ENCODE measurements at places on chromosomes 1 and 21.

DNA sequence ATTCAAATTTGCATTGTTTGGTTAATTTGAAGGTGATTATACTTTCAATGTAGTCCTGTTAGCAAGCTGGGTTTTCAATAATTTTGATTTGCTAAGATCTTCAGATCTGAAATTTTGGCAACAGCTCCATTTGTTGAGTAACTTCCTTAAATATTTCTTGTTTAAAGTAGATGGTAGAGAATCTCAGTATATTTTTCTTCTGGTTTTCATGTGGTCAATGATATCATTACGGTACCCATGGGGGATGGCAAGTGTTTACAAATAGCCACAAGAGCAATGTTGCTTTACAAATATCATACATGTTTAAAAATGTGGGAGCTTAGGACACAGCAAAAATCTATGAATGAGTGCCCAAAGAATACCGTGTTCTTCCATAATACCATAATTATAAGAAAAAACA, 175.9 kb downstream of the IFI44 start:
- no peak for DNase-seq

DNA sequence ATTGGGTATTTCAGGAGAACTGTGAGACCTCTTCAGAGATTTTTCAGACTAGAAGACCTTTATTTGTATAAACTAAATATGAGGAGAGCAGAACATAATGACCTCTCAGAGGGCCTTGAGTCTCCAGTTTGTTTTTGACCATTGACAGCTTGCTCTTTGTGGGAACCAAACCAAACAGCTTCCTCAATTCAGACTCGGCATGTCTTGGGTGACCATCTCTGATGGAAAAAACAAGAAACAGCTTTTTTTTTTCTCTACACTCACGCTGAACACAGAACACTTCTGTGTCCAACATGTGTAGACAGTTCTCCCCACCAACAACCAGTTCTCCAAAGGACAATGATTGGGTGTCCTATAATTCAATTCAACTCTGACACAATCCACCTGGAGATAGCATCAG, 11.5 kb downstream of the ATP1A4 start:
- DNase-seq, result no peak

GRCh38 chr1:224558904-224559303, 57.2 kb upstream of the CNIH3 start:
- no peak for DNase-seq

DNA sequence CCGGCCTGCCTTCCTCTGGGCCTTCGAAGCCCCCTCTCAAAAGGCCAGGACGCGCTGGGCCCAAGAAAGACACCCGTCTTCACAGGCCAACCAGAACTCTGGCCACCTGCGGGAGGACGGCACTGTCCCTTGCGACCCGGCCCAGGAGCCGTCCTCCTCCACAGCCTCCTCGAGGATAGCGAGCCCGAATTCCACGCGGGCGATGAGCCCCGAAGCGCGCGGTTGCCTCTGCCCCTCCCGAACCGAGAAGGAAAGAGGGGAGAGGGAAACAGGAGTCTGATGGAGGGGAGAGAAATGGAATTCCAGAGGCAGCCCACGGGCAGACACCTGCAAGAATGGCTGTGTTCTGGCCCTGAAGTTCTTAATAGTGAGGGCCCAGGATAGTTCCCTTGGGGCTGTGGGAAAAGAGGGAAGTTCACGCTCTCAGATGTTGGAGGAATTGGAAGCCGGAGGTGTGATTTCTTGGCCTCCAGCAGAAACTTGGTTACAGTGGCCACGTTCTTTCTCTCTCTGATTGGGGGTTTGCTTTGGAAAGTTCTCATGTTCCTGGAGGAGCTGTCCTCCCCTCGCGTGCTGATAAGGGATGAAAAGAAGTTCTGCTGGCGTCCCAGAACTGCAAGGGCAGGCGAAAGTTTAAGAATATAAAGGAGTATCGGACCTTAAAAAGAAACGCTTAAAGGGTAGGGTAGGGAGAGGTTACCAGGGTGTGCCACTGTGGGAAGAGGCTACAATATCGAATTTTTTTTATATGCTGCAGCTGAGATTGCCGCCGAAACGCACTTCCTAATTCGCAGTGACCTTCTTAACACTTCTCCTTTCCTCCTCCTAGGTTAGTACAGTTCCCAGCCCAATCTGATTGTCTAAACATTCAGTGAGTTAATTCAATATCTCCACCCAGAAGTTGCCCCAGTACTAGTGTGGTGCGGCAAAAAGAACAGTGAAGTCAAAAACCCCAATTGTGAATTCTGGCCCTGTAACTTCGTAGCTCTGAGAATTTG, 5.8 kb upstream of the SLC44A5 start:
- no peak for DNase-seq

- DNase-seq, result no peak
Observed at GRCh38 chr1:113605146-113605545, 154.1 kb downstream of the PHTF1 start.

- DNase-seq, result no peak
Observed at GRCh38 chr21:26137379-26138060, 33.0 kb downstream of the APP start.

GRCh38 chr21:45670731-45671130, 27.2 kb downstream of the PCBP3 start:
- DNase-seq, result no peak

DNA sequence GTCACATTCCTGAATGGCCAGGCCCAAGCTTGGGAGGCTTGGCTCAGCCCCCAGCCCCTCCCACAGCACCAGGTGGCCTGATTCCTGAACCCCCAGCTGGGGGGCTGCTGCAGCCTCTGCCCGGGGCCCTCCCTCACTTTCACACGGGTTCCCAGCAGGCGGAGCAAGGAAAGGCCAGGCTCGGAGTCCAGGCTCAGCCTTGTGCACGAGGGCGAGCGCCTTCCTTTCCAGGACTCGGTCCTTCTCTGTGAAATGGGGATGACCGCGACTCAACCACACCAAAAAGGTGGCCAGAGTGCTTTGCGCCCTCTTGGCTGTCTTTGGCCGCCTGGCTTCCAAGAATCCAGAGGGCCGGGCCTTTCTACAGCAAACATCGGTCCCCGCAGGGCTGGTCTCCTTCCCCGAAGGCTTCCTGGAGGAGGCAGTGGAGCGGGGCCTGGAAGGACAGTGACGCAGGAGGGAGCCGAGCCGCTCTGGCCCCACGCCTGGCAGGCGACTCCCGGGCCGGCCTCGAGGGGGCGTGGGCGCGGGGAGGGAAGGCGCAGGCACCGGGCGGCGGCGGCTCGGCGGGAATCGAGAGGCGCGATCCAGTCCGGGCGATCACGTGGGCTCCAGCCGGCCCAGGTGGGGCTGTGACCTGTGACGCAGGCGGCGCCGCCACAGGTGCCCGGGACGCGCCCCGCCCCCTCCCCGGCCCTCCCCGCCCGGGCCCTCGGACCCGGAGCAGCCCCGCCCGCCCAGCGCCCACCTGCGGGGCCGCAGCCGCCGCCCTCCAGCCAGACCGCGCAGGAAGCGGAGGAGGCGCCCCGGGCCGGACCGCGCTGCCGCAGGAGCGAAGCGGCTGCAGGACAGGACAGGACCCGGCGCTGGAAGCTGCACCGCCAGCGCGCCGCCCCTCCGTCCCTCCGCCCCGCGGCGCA, at the start of gene ARHGEF16:
TSS of gene ARHGEF16 (plus strand) at position 775 of the 920 bp plus-strand sequence. CDS start 8,420 bp downstream, outside the sequence.
- no peak for DNase-seq

DNA sequence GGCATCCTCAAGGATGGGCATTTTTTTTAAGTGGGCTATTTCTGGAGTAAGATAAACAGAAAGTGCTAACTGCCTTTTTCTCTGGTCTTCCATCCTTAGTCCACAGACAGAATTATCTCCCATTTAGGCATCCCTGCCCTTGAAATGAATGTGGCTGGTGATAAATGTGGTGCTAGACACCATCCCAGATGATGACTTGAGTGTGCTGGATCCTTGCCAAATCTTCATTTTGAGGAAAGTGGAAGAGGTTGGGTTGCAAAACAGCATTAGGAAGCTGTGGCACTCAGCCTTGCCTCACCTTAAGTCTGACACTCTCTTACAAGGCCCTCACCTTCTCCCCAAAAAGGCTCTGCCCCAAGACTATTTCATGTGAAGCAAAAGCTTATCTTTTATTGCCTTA, 19.2 kb downstream of the MAB21L3 start:
- DNase-seq, result no peak

- no peak for DNase-seq
Observed at GRCh38 chr1:162328512-162328911, 48.1 kb downstream of the SPATA46 start.

GRCh38 chr1:246208105-246208504, 299.0 kb downstream of the SMYD3 start:
- no peak for DNase-seq

GRCh38 chr1:151774256-151774922, 11.1 kb upstream of the MRPL9 start:
- no peak for DNase-seq

DNA sequence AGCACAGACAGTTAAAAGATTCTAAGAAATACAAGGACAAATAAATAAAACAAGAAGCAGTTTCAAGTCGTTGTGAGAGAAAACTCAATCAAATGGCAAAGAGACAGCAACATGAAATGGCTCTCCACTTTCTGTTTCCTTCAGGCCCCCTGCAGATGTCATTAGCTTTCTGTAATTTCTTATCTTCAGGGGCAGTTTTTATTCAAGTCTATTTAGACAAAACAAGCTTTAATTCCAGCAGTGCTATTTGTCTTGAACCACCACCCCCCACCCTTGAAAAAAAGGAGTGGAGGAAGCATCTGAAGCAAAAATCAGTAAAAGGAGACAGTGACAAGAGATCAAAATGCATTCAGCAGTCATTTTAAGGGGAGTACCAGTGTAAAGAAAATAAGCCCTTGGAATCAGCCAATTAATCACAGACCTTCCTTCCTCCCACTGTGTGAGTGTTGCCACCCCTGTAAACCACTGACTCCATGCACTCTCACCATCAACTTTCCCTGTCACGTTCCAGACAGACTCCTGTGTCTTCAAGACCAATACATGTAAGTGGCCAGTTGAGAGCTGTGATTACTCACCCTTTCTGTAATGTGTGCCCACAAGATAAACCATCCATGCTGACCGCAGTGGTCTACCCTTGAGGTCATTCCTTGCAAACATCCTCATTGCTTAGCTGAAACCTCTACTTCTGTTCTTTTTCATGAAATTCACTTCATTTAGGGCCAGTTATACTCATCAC, 136.1 kb upstream of the HOOK1 start:
- DNase-seq, result no peak

GRCh38 chr1:160711602-160712311, at the start of gene CD48:
TSS of gene CD48 (minus strand) at chr1:160711822. CDS start at chr1:160711763, 59 bp downstream.
- DNase-seq, result no peak

DNA sequence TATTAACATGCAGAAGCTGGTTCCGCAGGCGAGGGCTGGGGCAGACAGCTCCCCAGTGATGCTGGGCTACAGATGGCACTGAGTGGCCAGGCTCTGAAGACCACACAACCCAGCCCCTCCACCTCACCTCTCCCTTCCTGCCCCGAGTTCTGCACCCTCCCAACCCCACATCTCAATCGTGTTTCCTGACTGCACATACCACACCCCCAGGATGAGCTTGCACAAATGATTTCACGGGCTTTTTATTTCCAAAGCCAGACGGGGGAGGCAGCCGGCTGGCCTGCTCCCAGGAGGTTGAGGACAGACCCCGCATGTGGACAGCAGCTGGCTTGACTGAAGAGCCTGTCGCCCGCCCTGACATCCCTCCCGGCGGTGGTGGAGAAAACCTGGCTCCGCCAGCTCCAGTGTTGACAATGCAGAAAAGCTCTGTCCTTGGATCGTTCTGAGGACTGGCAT, 21.4 kb upstream of the ALDH4A1 start:
- no peak for DNase-seq

- no peak for DNase-seq
Observed at GRCh38 chr1:25063591-25064416, 133.7 kb upstream of the RUNX3 start.
